ENCODE measurements at places on chromosomes 6 and 20.

GRCh38 chr20:62220666-62221568 lies 839 bp upstream of the HRH3 start:
- no peak for DNase-seq

GRCh38 chr6:24740861-24741260 lies 21.9 kb upstream of the C6orf62 start:
- no peak for DNase-seq

DNA sequence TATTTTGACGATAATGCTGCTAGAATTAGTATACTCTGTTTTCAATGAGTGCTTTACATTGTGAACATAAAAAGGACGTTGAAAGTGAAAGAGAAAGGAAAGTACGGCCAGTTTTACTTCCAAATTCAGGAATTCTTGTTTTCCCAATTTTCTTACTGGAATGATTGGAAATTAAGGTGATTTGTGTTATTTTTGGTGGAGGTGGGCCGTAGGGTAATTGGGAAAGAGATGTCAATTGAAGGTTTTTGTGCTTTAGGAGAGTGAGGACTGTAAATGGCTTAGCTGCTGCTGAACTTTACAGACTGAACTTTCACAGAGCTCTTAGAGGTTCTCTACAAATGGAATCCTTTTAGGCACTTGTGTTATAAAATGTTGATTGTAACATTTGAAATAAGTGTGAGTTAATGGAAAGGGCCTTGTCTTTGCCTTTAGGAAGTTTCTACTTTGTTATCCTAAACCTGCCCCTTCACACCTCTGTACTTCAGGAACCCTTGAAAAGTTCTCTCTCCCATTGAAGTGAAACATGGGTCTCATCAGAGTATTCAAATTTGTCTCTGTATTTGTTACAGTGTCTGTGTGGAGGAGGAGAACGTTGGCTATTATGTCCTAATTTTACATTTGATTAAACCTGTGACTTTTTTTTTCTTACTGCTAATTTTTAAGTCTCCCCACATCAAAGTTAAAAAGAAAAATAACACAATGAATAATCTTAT lies 256.4 kb downstream of the ARID1B start:
- no peak for DNase-seq

DNA sequence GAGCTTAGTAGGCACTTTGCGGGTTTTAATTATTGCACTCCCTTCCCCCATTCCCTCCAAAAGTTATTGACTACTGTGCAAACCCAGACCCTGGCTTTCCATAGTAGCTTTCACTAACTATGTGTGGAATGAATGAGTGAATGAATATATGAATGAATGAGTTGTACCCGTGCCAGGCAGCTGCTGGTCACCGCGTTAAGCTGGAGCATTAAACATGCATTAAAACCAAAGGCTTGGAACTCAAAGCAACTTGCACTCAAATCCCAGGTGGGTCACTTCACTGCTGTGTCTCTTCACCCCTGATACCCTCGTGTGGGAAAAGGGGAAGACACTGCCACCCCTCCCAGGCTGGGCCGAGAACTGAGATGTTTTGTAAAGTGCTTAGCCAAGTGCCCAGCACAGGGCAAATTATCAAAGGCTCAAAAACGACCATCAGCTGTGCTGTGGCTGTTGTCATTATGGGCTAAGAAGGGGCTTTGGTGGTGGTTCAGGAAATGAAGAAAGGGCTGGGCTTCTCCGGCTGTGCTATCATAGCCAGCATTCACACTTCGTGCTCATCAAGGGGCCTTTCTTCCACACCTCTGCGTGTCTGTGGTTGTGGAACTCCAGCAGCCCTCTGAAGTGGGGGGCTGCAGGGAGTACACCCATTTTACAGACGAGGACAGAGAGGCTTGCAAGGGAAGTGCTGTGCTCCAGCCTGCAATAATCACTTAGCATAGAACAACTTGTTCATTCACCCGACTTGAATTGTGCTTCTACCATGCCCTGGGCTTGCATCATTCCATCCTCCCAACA lies 60.2 kb upstream of the STX16 start:
- no peak for DNase-seq

- DNase-seq: no peak
Measured at GRCh38 chr6:7121700-7122241, 14.0 kb downstream of the RREB1 start.

GRCh38 chr6:20135677-20136268 lies 76.5 kb downstream of the MBOAT1 start:
- no peak for DNase-seq

GRCh38 chr20:48635791-48636267 lies 192.0 kb downstream of the PREX1 start:
- DNase-seq: peak; percentile 36

GRCh38 chr20:56488566-56488965 lies 20.1 kb downstream of the RTF2 start:
- DNase-seq: no peak

DNA sequence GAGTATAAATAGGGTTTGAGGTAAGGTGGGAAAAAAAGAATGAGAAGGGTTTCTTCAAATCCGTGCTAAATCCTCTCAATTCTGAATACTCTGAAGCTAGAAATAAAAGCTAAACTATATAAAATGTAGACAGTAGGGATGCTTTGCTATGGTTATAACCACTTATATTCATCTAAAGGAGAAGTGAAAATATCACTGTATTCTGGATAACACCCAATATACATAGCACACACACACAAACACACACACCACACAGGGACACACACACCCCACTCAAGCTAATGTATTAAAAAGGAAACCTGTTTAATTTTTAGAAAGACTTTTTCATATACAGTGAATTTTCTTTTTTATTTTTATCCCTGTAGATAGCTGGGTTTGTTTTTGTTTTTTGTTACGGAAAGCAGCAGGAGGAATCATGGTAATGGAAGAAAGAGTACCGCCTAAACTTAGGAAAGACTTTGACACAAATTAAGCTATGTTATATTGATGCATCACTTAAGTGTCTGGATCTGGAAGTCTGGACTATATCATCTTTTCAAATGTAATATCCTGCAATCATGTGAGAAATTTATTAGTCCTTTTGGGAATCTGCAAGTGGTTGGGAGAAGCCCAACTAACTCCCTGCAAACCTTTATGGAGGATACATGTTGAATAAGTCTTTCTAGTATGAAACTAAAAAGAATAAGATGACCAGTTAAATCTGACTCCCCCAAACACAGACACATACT lies 68.4 kb upstream of the FABP7 start:
- DNase-seq: no peak

DNA sequence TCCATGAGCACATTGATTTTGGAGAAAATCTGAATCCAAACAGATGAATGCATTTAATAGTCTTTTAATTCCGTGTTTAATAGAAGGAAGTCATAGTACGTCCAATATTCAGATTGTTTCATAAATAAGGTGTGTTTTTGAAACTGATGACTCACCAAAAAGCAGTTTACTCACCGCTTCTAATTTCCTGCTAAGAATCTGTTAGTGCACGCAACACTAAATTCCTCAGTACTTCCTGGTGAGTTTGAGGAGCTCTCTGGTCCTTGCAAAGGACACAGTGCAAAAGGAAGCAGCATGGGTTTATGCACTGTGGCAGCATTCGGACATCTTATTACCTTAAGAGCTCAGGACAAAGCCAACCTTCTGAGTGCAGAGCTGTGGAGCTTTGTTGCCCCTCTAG lies 2.3 kb upstream of the ADGRF1 start:
- DNase-seq: no peak

- DNase-seq: peak; percentile 75
Measured at GRCh38 chr20:51800060-51800871, 2.1 kb downstream of the SALL4 start.

- no peak for DNase-seq
Measured at GRCh38 chr20:15789079-15789478, 784.2 kb downstream of the KIF16B start.

- DNase-seq: no peak
Measured at GRCh38 chr6:139778106-139778505, 403.7 kb upstream of the CITED2 start.

DNA sequence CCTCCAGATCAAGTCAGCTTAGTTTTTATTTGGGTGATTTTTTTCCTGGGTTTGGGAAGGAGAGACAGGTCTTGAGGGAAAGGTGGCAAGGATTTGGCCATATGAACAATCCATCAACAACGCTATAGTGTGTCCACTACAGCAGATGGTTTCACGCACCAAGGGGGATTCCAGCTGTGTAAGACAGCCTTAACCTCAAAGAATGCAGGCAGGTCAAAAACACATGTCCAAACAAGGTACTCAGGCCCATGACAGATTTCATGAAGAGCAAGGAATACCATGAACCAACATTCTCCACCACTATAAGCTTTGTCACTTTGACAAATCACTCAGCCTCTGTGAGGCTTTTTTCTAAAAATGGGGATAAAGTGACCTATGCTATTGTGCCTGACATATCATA lies 2.0 kb downstream of the AIF1 start:
- no peak for DNase-seq

DNA sequence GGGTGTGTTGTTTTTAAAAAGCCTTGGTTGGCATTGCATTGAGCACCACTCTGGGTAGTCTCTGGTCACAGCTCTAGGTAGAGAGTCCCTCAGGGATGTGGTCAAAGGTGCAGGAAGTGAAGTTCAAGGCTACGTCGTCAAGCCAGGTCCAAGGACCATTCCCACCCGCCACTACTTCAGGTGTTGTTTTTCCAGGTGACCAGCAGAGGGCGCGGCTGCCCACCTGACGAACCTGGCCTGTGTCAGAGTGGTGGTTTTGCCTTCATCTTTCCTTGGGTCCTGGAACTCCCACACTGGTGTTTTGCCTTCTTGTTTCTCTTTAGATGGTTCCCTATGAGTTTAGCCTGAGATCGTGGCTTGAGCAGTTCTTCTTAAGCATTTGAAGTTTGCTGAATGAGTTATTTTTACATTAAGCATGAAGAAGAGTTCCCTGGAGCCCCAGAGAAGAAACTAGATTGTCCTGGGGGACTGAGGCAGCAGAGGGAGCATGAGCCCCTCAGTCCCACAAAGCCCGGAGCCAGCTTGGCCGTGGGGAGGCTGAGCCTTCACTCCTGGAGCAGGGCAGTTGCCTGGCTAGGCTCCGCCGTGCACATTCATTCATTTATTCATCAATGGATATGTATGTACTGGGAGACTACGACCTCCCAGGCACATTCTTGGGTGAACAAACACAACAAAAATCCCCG lies 5.6 kb upstream of the PHACTR3 start:
- peak; percentile 59 for DNase-seq

- DNase-seq: no peak
Measured at GRCh38 chr20:47058236-47058635, 163.6 kb downstream of the EYA2 start.

- no peak for DNase-seq
Measured at GRCh38 chr6:13305791-13306190, 22.5 kb downstream of the TBC1D7 start.

- DNase-seq: no peak
Measured at GRCh38 chr20:38854654-38855066, 49.2 kb downstream of the PPP1R16B start.

DNA sequence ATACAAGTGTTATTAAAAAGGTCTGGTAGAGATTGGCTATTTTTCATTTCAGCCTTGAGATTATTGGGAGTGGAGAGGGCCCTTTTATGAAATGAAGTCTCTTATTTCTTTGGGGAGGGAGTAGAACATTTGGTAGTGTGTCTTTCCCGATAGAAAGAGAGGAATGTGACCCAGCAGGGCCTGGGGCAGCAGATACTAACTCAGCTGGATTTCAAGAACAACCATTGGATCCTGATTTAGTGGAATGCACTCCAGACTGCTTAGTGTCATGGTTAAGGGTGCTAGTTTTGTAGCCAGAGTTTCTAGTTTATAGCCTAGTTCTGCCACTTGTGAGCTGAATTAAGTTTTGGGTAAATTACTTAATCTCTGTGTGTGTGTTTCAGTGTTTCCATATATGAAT lies 18.4 kb upstream of the FLRT3 start:
- DNase-seq: no peak

DNA sequence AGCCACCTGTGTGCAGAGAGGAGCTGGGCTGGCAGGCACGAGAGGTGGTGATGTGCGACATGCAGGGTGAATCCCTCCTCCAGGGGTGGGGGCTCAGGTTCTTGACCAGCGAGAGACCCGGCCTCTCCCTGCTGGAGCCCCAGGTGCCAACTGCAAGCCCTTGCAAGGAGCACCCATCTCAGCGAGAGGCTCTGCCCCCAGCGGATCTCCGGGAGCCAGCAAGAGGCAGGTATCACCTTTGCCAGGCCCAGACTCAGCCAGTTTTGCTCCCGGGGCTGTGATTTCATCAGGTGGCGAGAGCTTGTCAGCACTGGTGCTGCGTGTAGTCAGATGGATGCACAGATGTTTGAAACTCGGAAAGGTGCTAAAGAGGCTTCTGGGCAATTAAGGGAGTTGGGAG lies 87.7 kb downstream of the TFAP2C start:
- no peak for DNase-seq

- no peak for DNase-seq
Measured at GRCh38 chr20:25398376-25399036, 7.9 kb upstream of the ABHD12 start.

- DNase-seq: peak; percentile 64
Measured at GRCh38 chr20:38152175-38152620, 12.9 kb downstream of the TGM2 start.

DNA sequence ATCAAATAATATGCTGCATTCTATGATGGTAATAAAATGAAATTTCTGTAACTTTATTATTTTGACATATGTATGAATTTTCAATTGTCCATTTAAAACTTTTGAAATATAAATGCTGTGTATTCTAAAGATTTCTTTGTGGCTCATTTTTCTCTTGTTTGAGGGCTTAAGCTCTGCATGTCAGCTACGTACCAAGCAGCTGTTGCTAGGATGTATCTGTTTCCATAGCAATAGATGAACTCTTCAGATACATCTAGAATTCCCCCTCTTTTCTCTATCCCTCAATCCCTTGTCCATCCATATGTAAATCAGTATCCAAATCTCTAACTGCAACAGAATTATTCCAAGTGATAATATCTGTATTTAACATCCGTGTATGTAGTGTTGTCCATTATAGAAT lies 76.5 kb upstream of the OPRM1 start:
- no peak for DNase-seq

GRCh38 chr6:151493804-151494234 lies at the start of gene CCDC170:
TSS of gene CCDC170 (plus strand) at chr6:151494017. CDS start at chr6:151494129, 112 bp downstream.
- DNase-seq: peak; percentile 4

GRCh38 chr20:40997116-40997515 lies 31.5 kb upstream of the TOP1 start:
- DNase-seq: no peak

- DNase-seq: peak; percentile 98
Measured at GRCh38 chr20:20395903-20396568, 28.1 kb downstream of the INSM1 start.

DNA sequence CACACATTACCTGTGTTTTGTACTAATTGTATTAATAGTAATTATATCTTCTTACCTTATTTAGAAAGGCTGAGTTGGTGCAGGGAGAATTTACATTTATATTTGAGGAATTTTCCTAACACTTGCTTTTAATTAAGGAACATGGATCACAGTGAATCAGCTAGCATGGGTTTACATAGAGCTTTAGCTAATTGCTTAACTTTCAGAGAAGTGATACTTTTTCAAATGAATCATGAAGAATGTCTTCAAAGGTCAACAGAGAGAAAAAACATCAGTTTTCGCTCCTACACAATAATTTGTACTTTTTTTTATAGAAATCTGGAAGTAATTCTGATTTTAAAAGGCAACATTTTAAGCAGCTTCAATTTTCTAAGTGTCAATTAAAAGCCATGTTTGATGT lies 195.0 kb upstream of the HEY2 start:
- no peak for DNase-seq
